Spinal cord (tissue), 10 donors: ENCODE measurements at places on chromosomes 5 and 9. TPM values are rescaled to one million over a fixed set of nuclear protein-coding genes. Genes with fewer than 3 reads are reported as not detected.

PRSS3 gene
- 3.0 TPM for total RNA-seq

ADAMTS12 gene
- total RNA-seq, result 44.5 TPM

GABRA6 gene
- 0.06 TPM for total RNA-seq

OBP2B gene
- total RNA-seq, result not detected
